PC-9 (cell line): ENCODE measurements at places on chromosomes 3 and 15.
A peak's percentile ranks its signal among the peaks of the same experiment; 100 is the strongest.

DNA sequence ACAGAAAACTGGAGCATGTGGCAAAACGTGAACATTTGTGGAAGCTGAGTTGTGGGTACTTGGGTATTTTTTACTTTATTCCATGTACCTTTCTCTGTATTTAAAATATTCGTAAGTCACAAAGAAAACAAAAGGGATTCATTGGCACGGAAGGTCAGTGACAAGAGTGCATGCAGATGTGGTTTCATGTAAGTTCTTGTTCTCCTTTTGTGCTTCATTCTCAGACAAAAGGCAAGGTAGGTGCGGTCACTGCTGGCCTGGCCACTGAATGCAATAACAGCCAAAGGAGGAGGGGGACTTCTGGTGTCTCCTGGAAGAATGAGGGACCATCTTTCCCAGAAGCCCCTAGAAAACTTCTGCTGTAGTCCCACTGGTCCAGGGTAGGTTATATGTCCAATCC, 200.0 kb upstream of the TOPAZ1 start:
- DNase-seq = no peak

DNA sequence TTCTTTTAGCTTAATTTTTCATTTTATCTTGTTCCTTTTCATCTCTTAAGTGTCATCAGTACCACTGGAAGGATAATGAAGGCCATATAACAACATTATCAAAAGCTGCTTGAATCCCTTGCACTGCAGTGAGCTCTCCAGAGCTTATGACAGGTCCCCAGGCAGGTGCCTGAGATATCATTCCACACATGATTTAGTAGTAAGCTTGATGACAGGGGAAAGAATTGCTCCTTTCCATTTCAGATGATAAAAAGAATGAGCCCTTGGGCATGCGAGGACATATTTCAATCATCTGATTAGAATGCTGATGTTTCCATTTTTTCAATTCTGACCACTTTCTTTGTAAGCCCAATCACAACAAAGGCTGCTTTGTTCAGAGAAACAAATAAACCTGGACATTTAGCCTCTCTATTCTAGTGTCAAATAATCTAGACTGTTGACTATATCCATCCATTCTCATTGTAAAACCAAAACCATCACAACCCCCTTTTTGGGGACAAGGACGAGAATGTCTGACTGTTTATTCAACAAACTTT, 567.8 kb downstream of the IGSF11 start:
- DNase-seq = no peak

DNA sequence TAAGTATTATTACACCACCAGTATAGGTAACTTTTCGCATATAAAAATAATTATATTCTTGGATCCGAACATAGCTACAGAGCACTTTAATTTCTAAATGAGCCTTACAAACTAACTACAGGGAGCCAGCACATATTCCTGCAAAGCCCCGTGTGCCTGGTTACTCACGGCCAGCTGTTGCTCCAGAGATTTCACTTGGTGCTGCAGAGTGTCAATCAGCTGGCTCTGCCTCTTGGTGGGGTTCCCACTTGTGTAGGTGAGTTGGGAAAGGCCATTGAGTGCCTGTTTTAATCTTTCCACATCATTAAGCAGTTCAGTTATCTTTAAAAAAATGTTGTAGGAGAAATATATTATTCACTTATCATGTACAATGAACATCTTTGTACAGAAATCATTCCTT, 98.9 kb downstream of the UACA start:
- DNase-seq = no peak

GRCh38 chr3:131708241-131708640, 205.5 kb upstream of the MRPL3 start:
- no peak for DNase-seq

GRCh38 chr3:38383156-38383875, 36.7 kb downstream of the XYLB start:
- DNase-seq = no peak

DNA sequence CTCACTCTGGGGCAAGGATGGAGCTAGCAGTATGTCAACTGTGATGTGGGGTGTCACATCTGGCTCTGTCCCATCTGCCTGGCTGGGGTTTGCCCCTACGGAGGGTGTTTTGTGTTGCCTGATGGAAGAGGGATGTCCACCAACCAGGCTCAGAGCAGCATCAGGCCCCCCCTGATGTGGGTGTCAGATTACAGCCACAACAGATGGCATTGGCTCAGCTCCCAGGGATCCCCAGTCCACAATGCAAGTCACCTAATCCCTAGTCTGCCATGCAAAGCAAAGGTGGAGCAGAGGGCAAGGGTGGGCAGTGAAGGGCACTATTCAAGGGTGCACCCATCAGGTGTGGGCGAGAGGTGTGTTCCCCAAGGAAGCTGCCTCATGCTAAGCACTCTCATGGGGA, 48.9 kb upstream of the AMOTL2 start:
- peak; percentile 29 for DNase-seq

DNA sequence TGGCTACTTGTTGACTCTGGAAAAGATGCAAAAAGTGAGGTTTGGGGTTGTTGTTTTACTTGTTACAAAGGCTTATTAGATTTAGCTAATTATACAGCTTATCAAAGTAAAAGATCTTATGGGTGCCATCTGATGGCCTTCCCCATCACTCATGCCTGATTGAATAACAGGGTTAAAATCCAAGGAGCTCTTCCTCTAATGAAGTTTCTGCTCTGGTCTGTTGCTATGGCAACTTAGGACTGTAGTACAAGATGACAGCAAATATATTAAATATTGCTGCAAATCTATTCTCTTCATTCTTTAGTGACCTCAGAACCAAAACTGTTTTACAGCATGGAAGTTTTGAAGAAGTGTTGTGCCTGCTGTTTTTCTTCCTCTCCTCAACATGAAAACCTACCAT, 45.6 kb upstream of the SRGAP3 start:
- no peak for DNase-seq

GRCh38 chr3:71482771-71483170, 100.8 kb downstream of the FOXP1 start:
- DNase-seq = no peak

DNA sequence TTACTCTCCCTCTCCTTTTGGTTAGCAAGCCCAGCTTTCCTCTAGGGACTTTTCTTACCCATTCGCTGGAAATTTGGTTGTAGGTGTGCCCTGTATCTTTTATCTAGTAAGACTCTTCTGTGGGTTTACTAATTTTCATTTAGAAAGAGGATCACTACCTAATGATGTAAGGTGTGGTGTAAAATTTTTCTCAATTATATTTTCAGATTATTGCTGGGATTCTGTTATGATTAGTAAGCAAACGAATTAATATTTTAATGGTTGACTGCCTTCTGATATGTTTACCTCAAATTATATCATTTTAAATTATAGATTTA, 28.5 kb downstream of the PLCL2 start:
- no peak for DNase-seq

GRCh38 chr3:177146646-177147045, 50.6 kb downstream of the TBL1XR1 start:
- DNase-seq = no peak

- DNase-seq = no peak
Observed at GRCh38 chr3:11547498-11547897, 96.2 kb downstream of the VGLL4 start.

GRCh38 chr15:41128174-41128902, 12.3 kb upstream of the INO80 start:
- no peak for DNase-seq

DNA sequence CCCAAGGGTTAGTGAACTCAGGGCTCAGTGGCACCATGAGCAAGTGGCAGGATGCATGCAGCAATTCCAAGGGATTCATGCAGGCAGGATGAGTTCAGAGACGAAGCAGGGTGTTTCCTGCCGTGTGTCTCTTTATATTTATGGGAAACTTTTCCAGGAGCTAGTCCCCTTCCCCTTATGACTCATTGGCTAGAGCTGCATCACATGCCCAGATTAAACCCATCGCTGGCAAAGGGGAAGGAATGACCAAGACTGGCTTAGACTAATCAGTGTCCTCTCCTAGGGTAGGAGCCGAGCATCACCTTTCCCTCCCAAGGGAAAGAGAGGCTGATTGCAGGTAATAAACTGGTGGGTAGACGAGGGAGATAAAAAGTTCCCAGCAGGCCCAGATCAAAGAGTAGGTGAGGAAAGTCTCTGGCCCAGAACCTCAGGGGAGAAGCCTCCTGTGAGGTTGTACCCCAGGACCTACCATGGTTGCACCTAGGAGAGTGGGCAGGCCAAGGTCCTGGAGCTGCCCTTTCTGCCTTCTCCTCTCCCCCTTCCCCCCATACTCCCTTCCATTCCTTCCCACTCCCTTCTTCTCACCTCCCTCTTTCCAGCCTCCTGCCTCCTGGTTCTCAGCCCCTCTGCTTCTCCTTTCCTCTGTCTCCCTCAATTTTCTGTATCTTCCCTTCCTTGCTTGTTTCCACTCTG, 67.8 kb upstream of the ITGA11 start:
- no peak for DNase-seq

GRCh38 chr3:74287557-74287956, 326.9 kb downstream of the CNTN3 start:
- no peak for DNase-seq

GRCh38 chr3:161372321-161373260, 1.3 kb upstream of the SPTSSB start:
- peak; percentile 38 for DNase-seq

GRCh38 chr3:152650177-152650576, 184.8 kb upstream of the P2RY1 start:
- DNase-seq = no peak

- no peak for DNase-seq
Observed at GRCh38 chr15:64144565-64145281, 6.8 kb upstream of the SNX22 start.

GRCh38 chr3:117509858-117510257, 800.3 kb downstream of the TUSC7 start:
- no peak for DNase-seq

GRCh38 chr3:104629038-104629437, 737.7 kb upstream of the ALCAM start:
- DNase-seq = no peak

- no peak for DNase-seq
Observed at GRCh38 chr3:114132500-114132899, 46.4 kb downstream of the DRD3 start.

- no peak for DNase-seq
Observed at GRCh38 chr3:81743096-81744025, 18.1 kb downstream of the GBE1 start.

DNA sequence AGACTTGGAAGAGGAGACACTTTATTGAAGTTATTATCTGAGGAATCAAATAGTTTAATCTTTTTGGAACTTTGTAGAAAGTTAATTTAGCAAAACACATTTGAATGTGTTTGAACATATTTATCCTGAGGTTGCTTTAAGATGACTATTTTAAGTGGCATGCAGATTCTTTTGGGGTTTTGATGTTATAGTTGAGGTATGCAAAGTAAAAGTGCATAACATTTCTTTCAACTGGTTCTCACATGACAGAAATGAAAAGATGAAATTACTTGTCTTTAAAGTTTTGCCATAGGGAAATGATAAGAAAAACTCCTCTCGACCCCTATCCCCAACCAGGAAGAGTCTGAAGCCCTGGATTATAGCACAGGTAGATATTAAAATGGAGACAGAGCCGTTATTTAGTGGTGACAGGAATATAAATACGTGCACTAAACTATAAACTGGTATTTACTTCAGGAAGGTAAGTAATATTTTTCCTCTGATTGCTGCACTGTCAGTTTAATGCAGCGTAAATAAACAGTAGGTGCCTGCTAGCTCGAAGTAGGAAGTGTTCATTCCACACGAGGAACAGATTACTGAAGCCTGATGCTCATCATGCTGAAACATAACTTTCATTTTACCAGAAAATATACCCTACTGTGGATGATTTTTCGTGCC, 15.1 kb upstream of the SATB1 start:
- DNase-seq = no peak

GRCh38 chr15:64288999-64289398, 67.0 kb downstream of the CSNK1G1 start:
- DNase-seq = no peak

DNA sequence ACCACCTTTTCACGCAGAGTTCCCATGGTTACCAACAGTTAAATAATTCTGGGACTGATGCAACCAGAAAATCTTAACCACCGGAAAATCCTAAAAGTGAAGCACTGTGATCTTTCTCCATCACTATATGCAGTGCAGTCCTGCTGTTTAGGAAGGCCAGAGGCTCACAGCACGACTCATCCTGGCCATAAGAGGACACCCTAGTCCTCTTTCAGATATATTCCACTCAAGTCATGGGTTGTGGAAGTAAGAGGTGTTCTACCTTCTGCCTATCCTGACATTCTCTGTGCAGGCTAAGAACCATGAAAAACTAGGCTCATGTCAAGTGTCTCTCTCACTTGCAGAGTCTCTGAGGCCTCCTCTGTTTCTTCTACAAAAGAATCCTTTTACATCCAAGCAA, 67.2 kb downstream of the DHX30 start:
- DNase-seq = no peak

GRCh38 chr3:13040361-13041074, 32.7 kb downstream of the IQSEC1 start:
- DNase-seq = no peak

- DNase-seq = no peak
Observed at GRCh38 chr15:69834761-69835160, 263.0 kb downstream of the TLE3 start.

DNA sequence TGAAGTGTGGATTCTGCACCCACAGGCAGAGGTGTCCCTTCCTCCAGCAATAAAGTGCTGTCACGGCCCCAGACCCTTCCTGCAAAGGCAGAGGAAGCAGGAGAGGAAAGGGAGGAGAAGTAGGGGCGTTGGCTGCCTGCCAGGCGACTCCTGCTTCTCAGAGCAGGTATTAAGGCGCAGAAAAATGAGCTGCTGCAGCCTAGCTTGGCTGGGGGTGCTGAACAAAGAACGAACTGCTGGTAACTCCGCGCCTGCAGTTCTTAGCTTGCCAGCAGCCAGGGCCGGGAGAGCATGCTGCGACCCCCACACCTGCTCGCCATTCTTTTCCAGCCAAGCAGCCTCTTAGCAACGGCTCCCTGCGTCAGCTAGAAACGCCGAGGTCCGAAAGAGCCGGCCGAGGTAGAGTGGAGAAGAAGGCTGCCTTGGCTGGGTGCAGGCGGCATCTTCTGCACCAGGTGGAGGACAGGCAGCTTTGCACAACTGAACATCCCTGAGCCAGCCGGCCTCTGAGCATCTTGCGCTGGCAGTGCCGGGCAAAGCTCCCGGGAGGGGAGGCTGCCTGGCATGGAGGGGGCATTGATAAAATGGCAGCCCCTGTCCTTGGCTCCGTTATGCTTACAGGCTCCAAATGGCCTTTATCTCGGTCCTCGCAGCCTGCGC, 296.0 kb downstream of the MEX3B start:
- no peak for DNase-seq

DNA sequence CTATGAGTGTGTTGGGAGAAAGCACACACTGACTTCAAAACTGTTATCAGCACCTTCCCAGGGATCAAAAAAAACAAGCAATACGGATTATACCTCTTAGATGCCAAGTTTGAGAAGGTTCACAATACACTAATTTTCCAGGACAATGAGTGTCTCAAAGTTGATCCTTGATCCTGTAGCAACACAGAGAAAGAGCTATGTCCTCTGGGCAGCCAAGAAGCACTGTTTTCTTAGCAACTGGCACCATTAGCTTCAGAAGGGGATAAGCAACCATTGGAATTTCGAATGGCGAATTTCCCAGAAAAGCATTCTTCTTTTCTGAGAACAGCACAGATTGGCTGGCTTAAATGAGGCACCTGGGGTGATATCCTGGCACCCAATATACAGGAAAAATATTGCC, 270.3 kb upstream of the RORA start:
- no peak for DNase-seq

GRCh38 chr3:24348348-24348747, 146.3 kb downstream of the THRB start:
- DNase-seq = no peak
